Fibroblast of the conjunctiva (primary cell): ENCODE measurements at places on chromosomes 6 and 20.

DNA sequence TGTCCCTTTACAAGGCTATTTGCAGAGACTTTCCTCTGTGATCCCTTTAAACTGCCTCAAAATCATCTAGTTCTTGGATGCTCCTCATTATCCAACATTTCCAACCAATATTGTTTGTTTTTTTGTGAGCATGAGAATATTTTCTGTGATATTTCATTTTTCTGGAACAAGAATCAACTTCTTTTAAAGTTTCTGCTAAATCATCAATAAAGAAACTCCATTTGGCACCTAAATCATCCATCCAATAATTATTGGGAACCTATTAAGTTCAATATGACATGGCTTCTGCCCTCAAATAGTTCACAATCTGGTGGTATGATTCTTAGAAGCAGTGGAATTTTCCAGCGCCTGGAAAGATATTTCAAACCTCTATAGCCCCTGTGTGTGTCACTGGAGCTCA is 207.6 kb downstream of the ISM1 start:
- DNase-seq: no peak

DNA sequence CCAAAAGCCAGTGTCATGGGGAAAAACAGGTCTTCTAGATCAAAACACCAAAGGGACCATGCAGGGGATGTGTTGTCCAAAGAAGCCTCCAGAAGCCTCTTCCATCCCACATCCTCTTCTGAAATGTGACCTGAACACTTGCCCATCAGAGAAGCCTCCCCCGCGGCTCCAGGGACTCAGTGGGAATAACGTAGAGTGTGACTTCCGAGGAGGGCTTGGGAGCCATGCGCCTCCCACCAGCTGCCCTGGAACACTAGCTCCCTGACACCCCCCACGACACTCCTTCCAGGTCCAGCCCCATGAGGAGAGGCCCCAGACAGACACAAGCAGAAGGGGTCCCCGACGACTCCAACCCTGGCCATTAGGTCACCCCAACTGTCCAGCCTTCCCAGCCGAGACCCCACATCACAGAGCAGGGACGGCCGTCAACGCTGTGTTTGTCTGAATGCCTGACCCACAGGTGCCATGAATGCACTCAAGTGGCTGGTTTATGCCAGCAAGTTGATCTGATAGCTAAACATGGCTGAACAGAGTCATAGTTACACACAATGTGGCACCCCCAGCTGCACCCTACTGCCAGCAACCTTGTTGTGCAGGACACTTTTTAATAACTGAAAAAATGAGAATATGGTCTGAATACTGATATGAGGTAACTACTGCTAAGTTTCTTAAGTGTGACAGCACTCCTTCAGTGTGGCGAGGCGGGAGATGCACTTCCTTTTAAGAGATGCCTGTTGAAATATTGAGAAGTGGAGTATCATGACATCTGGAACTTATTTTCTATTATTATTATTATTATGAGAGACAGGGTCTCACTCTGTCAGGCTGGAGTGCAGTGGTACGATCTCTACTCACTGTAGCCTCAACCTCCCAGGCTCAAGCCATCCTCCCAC is 58.0 kb downstream of the GINS1 start:
- no peak for DNase-seq

GRCh38 chr20:23058240-23058639 is 8.8 kb upstream of the THBD start:
- DNase-seq: no peak

- no peak for DNase-seq
Measured at GRCh38 chr6:6681075-6681849, 92.7 kb downstream of the LY86 start.

- DNase-seq: no peak
Measured at GRCh38 chr6:33699131-33699530, 12.4 kb downstream of the UQCC2 start.

- no peak for DNase-seq
Measured at GRCh38 chr6:35782424-35782823, 1.6 kb downstream of the CLPSL1 start.

DNA sequence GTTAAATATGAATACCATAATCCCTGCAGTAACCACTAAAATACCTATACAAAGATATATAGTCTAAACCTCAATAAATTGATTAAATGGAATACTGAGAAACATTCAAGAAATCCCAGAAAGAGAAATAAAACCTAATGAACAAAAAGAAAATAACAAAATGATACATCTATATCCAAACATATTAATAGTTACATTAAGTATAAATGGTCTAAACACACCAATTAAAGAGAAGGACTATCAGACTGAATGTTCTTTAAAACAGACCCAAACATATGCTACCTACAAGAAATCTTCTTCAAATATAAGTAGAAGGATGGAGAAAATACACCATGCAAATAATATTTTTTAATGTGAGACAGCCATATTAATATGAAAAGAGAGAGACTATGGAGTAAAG is 22.0 kb downstream of the NINL start:
- DNase-seq: no peak

DNA sequence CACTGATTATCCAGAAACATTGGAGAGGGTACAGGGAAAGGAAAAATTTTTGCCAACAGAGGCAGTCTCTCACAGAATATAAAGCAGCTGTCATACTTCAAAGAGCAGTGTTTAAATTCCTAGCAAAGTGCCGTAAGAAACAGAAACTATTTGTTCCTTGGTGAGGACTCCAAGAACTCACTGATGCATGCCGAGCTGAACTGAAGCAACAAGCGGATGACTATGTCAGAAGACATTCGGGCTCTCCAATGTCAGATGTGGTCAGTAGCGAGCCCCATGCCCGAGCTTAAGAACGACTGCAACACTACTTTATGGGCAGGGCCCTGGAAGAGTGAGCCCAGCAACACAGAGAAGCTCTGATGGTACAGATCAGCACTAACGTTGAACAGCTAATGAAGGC is 54.7 kb downstream of the OR2B6 start:
- no peak for DNase-seq

DNA sequence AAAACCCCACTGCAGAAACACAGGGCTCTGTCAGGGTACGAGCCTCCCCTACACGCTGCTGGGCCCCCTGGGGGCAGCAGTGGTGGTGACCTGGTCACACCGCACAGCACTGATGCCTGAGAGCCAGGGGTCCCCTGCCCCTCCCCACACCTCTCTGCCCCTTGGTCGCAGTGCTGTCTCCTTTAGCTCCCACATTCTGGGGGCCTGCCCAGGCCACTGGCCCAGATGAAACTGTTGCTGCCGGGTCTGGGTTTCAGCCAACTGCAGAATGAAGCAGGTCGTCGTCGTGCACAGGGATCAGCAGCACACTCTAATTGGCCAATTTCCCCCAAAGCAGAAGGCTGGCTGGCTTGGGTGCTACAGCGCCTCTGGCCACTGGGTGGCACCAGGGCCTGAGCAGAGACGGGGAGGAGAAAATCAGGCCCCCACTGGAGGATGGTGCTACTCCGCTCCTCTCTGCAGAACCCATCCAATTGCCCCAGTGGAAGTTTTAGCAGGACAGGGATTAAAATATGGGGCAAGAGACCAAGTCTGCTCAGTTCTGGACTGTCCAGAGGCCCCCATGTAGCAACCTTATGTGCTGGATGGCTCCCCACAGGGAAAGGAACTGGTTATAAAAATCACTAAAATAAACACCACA is 26.1 kb downstream of the DIDO1 start:
- peak; percentile 53 for DNase-seq

DNA sequence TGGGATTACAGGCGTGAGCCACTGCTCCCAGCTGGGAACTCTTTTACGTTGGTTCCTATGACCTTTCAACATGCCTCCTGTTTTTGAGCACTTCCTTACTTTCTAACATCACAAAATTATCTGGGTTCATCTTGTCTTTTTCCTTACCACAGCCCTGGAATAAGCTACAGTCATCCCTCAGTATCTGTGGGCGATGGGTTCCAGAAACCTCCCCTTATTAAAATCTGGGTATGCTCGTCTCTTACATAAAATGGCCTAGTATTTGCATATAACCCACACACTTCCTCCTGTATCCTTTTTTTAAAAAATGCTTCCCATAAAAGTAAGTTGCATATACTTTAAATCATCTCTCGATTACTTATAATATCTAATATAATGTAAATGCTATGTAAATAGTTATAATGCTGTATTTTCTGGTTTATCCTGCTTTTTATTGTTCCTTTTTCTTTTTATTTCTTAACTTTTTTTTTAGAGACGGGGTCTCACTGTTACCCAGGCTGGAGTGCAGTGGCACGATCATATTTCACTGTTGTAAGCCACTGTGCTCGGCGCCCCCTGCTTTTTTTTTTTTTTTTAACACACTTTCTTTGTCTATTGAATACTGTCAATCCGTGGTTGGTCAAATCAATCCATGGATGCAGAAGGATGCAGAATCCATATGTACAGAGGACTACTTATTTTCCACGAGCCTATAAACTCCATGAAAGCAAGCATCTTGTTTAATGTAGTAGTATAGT is 9.2 kb downstream of the RPF2 start:
- no peak for DNase-seq

GRCh38 chr20:23753194-23753548 is 2.4 kb upstream of the CST1 start:
- no peak for DNase-seq

GRCh38 chr6:135739288-135739687 is 112.2 kb upstream of the PDE7B start:
- no peak for DNase-seq

DNA sequence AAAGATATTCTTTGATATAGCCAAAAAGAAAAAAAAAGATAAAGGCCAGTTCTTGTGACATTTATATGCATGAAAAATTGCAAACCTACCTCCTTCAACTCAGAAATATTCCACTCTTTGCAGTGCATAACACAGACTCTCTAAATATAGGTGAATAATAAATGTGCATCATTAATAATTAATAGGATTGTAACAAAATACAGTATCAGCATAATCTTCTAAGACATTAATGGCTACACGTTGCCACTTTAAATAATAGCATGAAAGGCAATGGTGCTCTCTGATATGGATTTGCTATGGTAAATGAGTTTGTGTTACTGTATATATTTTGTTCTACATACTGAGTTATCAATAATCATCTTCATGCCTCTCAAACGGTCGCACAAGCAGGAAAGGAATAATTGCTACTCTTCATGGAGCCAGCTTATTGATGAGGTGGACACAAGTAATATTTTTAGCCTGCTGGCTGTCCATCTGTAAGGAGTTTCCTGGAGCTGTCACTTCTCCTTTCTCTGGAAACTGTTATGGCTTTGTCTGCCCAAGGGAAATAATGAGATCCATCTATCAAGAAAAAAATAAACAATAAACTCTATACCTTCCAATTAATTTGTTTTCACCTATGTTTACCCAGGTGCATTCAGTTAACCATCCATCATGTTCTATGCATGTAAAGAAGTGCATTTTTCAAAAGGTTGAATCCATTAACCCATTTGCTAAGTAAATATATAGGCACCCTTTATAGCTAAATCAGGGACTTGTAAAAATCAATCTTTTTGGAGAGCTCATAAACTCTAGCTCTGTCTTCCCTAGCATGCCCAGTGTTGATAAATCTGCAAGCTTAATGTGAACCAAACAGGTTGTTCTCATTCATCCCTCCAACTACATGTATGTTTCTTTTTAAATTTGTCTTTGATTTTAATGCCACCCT is 253.0 kb downstream of the NKAIN2 start:
- no peak for DNase-seq

- DNase-seq: no peak
Measured at GRCh38 chr6:99790679-99791078, 184.0 kb downstream of the PRDM13 start.

- DNase-seq: no peak
Measured at GRCh38 chr6:108734271-108734922, 113.8 kb upstream of the ARMC2 start.

DNA sequence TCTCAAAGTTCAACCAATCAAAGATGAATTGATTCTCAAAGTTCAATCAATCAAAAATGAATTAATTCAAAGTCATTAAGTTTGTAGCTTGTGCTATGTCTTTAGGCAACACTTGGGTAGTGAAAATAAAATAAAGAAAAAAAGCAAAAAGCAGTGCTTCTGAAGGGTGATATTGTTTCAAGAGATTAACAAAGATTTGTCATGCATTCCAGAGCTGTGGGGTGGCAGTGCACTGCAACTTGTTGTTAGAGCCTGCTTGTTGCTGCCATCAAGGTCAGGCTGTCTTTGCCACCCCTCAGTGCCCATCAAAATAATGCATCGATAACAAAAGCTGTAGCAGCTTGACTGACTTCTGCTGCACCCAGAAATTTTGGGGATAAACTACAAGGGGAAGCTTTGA is 128.6 kb downstream of the RNF144B start:
- no peak for DNase-seq

GRCh38 chr20:43988867-43989266 is 74.2 kb downstream of the TOX2 start:
- DNase-seq: no peak

- no peak for DNase-seq
Measured at GRCh38 chr6:105215506-105215905, 35.7 kb upstream of the POPDC3 start.

DNA sequence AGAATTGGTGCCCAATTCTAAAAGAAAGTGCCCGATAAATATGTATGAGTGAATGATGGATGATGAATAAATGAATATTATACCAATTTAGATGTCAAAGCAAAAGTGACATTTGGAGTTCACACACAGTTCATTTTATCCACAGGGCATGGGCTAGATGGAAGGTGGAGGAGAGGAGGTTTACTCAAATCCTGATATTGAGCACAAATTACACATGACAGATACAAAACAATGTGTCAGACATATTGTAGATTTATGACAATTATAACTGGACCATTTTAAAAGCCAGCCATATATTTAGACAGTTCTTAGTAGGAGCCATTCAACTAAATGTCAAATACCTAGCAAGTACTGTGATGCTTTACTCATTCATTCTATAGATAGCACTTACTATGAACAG is 23.4 kb upstream of the PHACTR1 start:
- DNase-seq: no peak

- DNase-seq: no peak
Measured at GRCh38 chr20:10798811-10799210, 125.0 kb upstream of the JAG1 start.

- no peak for DNase-seq
Measured at GRCh38 chr6:119658917-119659316, 309.4 kb upstream of the MAN1A1 start.

DNA sequence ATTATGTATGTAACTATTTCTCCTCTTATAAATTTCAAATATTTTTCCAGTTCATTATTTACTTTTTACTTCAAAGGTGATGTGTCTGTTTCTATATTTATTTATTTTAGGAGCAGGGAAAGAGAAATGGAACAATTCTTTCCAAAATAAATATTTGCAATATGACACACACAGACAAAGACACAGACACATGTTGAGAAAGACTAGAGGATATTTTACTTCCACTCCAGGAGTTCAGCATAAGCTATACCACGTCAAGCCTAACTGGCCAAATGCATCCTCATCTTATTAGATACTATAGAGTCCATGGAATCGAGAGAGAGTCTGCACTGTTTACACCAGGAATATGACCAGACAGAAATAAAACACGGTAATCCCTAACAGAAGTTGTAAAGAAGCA is 13.3 kb downstream of the RALGAPA2 start:
- DNase-seq: no peak

DNA sequence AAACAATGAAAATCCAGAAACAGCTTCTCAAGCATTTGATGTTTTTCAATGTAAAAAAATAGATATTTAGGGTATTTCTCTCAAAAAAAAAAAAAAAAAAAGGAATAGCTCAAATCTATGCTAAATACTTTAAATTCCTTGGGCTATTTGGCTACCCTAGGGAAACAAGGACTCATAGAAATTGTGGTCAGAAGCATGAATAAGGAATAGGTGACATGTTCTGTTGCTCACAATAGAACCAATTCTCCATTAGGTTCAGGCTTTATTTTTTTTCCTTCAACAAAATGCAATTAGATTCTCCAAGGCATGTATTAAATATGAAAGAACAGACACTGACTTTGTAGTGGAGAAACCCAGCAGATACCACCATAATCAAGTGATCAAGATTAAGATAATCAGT is 904.3 kb upstream of the FLRT3 start:
- no peak for DNase-seq
